Stimulated activated CD4-positive, alpha-beta T cell treated with anti-CD3 and anti-CD28 coated beads, Interleukin-1b, Interleukin-23, amount 100 ng/mL, for 24 hours (primary cell): ENCODE measurements at places on chromosomes 16 and 17.

DNA sequence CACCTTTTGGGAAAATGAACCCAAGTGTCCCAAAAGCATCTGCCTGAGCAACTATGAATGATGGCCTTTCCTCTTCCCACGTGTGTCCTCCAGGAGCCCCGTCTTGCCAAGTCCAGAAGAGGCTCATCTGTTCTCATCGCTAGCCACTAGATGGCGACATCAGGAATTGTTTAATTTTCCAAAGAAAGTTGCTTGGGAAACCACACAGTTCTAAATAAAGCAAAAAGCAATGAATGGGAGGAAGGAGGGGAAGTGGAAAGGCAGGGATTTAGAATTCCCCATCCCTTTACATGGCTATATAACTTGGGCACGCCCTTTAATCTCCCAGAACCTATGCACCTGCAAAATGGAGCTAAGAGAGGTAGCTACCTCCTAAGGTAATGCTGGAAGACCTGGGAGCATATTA is 9.0 kb upstream of the CDH5 start:
- no peak for DNase-seq

DNA sequence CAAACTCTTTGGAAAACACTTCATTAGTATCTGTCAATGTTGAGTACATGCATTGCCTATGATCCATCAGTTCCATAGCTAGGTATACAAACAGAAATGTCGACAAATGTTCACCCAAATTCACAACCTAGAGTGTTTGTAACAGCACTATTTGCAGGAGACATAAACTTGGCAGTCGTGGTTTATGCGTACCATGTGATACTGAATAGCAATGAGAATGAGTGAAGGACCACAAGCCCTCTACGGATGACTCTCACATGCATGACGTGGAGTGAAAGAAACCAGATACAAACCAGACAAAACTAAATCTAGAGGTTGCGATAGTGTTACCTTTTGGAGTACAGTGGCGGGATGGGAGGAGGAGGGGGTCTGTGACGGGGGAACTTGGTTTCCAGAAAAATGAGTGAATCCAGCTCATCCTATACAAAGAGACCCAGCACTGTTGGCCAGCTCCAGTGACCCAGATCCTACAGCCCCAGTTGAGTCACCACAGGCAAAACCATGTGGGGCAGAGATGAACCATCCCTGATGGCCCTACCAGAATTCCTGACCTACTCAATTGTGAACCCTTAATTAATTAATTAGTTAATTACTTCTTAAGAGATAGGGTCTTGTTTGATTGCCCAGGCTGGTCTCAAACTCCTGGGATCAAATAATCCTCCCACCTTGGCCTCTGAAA is 15.9 kb upstream of the ULK2 start:
- DNase-seq: no peak

- no peak for DNase-seq
Measured at GRCh38 chr17:35743626-35744328, 9.3 kb downstream of the GAS2L2 start.

DNA sequence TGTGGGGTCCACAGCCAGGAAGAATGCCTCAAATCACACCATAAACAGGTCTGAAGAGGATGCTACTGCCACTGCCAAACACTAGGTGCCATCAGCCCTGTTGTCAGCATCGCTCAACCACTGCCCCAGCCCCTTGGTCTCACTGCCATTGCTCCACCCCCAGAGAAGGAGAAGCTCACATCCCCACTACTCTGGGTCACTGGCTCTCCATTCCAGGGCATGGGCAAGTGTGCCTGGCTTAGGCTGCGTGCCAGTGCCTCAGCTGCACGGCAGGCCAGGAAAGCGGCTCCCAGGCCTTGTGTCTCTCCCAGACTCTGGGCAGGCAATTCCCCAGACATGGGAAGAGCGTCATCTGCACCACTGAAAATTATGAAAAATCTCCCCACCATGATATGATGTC is 1.2 kb upstream of the IGSF6 start:
- DNase-seq: no peak

DNA sequence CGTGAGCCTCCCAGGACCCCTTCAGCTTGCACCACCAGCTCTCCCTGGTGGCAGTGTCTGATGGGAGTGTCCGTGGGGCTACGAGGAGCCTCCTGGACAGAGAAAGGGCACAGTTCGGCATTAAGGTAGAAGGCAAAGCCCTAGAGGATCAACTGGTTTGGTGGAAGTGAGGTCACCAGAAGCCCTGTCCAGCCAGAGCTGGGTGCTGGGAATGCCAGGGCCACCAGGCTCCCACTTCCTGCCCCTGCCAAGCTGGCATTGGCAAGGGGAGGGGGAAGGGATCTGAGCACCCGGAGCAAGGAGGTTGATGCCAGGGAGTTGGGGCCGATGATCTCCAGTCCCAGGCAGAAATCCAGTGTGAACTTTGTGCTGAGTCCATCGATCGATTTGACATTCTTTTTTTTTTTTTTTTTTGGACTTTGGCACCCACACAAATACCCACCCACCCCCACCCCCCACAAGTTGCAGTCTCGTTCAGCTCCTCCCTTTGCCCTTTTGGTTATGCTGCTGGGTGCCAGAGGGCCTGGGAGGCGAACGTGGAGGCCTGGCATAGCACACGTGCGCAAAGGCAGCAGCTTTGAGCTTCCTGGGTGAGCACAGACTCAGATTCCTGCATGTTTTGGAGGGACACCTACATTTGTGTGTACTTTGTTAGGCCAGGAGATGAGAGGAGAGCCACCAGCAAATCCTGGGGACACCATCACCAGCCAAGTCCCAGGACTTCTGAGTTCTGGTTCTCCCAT is 2.1 kb downstream of the NHERF1 start:
- DNase-seq: no peak

DNA sequence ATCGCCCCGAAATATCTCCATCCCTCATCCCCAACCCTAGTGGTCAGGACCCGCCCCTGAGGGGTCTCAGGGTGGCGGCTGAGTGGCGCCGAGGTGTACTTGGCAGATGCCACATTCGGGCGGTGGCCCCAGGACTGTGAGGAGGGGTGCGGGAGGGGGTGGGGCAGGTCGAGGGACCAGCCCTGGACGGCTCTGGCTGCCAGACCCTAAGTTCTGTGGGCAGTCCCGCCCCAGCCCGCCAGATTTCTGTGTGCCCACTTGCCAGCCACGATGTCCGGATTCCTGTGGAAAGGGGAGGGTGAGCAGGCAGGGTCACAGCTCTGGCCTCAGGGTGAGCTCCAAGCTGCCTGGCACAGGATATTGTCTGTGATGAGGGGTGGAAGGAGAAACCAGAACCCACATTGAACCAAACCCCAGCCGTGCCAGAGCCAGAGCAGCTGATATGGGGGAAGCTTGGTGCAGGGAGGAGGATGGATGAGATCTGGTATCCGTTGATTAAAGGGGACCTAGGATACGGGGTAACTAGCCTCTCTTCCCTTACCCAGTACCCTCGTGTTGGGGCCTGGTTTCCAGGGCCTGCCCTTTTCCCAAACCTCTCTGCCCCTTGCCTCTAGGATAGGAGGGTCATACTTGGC is 1.1 kb upstream of the CHAD start:
- DNase-seq: no peak

GRCh38 chr17:74296548-74296936 is 22.5 kb downstream of the DNAI2 start:
- DNase-seq: no peak

GRCh38 chr16:67412294-67412693 is 4.0 kb downstream of the ZDHHC1 start:
- no peak for DNase-seq

DNA sequence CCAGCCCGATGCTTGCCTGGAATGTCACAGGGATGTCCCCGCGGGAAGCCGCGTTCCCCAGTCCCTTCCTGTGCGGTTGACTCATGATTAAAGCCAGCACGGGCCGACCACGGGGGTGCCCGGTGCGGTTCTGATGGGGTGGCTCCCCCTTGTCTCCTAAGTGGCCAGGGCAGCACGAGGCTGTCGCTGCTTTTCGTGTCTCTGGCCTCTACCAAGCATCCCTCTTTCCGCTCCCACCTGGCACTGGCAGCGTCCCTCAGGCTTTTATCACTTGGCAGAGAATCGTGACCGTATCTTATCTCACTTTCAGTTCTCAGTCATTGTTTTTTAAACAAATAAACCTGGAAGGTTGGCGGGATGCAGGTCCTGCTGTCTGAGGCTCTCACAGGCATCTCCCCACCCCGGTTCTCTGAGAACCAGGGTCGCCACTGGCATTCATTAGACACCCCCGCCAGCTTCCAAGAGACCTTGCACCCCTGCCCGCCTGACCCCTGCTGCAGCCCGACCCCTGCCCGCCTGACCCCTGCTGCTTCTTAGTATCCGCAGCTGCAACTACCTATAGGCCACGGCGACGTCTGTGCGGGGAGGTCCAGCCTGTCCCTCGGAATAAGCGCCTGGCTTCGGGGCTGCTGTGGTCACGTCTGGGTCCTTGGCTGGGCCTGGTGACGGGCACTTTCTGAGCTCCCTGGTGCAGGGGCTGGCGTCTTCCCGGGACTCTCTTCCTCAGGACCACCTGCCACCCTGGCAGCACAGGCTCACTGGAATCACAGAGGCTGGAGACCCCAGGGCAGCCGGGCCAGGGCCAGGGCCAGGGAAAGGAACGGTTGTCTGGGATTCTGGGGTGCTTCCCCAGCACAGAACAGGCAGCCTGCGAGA is 7.5 kb downstream of the C1QTNF8 start:
- no peak for DNase-seq

- DNase-seq: no peak
Measured at GRCh38 chr17:8887301-8887700, 19.8 kb upstream of the PIK3R6 start.

- DNase-seq: no peak
Measured at GRCh38 chr16:56075732-56076388, 115.4 kb upstream of the GNAO1 start.

DNA sequence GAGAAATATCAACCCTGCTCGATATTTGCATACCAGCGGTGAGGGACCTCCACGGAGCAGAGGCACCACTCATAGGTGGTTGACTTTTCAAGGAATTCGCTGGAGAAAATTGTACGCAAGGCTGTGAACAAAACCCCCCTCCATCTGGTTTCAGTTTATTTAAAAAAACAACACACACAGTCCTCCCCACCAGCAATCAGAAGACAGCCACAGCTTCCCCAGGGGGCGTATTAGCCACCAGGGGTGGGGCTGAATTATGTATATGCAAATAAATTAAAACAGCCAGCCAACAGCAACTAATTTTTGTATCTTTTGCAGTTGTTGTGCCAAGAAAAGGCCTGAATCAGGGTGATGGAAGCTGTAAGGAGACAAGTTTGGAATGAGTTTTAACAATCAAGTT is 5.9 kb upstream of the HSD11B2 start:
- no peak for DNase-seq

DNA sequence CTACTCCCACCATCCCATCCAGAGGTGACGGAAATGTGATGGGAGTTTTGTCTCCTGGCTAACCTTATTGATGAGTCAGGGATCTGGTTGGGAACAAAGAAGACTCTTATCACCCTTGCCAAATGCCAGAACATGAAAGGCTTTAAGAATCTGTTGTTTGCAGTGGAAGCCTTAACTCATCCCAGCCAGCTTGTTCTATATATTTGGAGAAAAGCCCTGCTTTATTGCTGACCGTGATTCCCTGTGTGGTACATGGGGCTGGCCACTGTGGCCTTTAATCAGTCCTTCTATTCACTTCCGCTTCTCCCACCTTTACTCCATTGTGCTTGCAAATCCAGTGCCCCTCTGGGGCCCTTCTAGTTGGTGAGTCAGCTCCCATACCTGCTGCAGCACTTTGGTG is 156.6 kb downstream of the PHKB start:
- DNase-seq: no peak

- DNase-seq: no peak
Measured at GRCh38 chr17:57724026-57724728, 20.9 kb downstream of the CCDC182 start.

GRCh38 chr17:74235911-74236371 is 22.6 kb downstream of the TTYH2 start:
- no peak for DNase-seq

DNA sequence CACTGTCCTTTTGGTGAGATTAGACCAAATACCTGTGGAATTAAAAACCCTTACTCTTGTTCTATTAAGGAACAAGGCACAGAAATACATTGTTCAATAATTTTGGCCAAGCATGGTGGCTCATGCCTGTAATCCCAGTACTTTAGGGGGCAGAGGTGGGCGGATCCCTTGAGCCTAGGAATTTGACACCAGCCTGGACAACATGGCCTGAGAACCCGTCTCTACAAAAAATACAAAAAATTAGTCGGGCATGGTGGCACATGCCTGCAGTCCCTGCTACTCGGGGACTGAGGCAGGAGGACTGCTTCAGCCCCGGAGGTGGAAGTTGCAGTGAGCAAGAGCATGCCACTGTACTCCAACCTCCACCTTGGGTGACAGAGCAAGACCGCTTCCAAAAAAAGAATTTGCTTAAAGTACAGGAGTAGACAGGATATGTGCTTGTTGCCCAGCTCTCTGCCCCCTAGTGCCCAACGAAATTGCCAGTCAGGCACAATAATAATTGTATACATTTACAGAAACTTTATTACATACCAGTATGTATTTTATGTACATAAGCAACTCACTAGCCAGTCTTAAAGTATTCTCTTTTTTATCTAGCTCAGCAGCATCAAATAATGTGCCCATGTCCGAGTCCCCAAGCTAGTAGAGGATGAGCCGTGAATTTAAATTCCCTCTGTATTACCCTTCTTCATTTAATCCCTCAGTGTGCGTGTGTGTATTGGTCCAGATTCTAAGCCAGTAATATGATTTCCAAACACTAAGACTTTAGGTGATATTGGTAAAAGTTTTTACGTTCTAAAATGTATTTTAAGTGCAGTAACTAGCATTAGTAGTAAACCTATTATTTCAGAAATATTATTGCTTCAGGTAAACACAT is 1.4 kb downstream of the THUMPD1 start:
- no peak for DNase-seq

- no peak for DNase-seq
Measured at GRCh38 chr16:30561089-30561816, 3.1 kb upstream of the ZNF764 start.

DNA sequence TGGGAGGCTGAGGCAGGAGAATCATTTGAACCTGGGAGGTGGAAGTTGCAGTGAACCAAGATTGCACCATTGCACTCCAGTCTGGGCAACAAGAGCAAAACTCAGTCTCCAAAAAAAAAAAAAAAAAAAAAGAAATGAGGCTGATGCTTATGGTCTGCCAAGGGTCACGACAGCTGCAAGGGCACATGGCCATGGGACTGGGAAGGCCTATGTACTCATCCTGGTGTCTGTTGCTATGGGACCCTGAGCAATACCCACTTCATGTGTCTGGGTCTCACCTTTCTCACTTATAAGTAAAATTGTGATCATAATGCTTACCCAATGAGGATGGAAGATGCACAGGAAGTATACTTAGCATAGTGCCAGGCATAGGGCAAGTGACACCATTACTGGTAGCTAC is 16.6 kb downstream of the MIEF2 start:
- DNase-seq: no peak
